ENCODE measurements at places on chromosomes 16 and 17.
A peak's percentile ranks its signal among the peaks of the same experiment; 100 is the strongest.

DNA sequence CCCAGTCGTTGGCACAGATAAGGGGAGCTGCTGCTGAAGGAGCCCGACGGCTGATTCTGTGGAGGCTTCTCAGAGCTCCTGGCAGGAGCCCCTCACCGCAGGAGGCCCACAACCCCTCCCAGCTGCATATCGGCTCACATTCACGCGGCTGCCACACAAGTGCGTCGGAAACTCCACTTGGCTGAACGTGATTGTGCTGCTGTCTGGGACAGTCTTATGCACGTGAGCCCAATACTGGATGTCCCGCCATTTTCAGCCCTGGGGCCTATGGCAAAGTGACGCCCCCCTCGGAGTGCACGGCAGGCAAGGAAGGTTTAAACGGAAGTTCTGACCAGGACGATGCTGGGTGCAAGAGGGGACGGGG, 8.7 kb upstream of the PITPNA start:
- no peak for DNase-seq

DNA sequence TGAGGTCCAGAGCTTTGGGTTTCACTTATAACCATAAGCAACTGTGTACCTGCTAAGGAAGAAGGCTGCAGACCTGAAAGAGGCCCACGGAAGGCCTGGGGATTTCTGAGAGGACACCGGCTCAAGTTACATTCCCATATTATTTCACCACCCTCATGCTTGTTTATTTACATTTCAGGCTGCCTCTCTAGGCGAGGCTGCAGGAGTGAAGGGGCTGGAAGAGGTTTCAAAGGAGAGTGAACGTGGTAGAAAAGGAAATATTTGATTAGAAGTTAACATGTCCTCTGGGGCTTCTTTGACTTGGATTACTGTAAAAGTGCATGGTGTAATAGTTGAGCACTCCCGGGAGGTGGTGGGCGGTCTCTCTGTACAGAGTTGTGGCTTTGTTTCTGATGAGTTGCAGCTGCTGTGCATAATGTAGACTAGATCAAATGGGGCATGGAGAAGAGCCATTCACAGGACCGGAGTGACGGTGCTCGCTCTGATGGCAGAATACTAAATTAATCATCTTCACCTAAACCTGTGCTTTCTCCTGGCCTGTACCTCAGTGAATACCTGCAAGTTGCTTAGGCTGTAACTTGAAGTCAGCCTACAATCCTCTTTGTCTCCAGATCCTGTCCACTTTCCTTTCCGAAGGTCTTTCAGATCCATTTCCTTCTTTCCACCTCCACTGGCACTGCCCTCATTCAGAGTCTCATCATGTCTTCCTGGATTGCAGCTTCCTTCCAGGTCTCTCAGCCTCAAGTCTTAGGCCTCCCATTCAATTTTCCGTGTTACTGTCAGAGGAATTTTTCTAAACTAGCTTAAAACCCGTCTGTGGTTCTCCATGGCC, 1.9 kb upstream of the CPD start:
- DNase-seq: peak; percentile 71

DNA sequence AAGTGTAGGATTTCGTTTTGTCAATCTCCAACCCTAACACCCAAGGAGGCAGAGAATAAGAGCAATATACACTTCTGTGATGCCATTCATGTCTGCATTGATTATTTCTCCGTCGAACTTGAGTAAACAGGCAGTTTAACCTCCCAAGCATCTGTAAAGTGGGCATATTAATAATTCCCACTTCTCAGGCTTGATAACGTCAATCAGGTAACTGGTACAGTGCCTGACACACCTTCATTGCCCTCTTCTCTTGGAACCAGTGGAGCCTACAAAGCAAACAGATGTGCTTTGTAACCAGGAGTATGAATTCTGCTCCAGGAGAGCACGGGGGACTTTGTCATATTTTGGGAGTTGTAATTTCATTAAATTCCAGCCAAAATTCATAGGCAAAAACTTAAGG, 32.5 kb upstream of the PLCG2 start:
- DNase-seq: no peak

GRCh38 chr16:89737341-89738071, 16.2 kb downstream of the ZNF276 start:
- peak; percentile 53 for DNase-seq

DNA sequence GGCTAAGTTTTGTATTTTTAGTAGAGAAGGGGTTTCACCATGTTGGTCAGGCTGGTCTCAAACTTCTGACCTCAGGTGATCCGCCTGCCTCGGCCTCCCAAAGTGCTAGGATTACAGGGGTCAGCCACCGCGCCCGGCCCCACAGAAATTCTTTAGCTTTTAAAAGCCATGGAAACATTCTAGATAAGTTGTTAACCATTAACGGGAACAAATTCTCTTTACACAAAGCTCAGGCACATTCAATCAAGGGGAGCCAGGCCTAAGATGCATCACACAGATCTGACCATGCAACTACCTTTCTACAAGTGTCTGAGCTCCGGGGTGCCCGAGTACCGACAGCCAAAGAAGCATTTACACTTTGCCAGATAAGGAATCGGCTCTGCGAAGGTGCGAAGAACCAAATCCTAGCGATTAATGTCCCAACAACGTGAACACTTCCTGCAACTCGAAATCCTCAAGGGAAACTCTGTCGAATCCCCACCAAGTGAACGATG, 1.0 kb downstream of the EMC8 start:
- no peak for DNase-seq

DNA sequence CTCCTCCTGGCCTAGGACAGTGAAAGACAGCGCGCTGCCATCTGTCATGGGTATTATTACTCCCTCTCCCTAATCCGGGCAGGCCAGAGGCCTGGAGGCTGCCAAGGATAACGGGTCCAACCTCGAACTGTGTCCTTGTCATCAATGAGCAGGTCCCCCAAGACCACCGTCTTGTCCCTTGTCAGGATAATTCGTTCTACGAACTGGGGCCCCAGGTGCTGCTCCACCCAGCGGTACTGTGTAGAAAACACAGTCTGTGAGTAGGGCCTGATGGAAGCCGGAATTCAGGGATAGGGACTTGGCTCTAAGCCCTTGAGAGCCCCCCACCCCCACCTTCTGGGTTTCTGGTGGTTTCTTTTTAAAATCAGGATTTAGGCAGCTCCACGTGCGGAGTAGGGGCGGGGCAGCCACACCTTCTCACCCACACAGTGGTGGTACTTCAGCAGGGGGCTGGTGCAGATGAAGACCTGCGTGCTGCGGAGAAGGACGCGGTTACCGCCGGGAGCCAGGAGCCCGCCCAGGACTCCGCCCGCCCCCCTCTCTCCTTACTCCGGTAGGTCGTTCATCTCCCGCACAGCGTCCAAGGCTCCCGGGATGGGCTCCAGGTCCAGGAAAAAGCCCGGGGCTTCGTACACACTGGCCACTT, 787 bp downstream of the NT5C start:
- DNase-seq: peak; percentile 48

- DNase-seq: no peak
These were observed 97.3 kb downstream of the ANKRD11 start for GRCh38 chr16:89392881-89393737.

DNA sequence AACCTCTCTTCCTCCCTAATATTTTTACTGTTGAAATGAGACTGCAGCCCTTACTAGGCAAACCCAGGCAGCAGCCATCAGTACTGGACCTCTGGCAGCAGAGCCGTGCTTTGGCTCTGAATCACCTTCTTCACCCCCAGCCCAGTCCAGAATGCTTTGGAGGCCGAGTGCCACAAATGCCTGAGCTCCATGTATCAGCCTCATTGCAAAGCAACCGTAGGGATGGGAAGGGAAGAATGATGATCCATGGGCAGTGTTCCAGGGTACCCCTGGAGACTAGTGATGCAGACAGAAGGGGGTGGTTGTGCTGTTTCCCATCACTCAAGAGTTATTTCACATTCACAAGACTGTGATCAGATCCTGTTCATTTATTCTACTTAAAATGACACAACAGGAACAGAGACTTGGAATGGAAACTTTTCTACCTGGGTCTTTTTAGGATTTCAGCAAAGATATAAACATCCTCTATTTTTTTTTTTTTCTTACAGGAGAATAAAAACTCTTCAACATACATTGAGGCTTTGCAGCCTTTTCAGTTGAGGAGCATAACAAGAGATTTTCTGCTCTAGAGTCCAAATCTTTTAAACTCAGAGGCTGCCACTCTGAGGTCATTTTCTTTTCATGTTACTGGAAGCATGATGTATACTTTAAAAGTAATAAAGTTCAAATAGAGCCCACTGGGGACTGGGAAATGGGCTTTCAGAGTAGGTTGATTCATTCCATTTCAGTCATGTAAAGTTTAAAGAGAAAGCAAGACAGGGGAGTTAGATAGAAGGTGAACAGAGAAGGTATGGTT, 138.3 kb downstream of the KCNJ2 start:
- no peak for DNase-seq

GRCh38 chr17:2213291-2213960, 90.2 kb downstream of the SMG6 start:
- no peak for DNase-seq

GRCh38 chr17:29054835-29055234, 11.9 kb downstream of the PIPOX start:
- no peak for DNase-seq

DNA sequence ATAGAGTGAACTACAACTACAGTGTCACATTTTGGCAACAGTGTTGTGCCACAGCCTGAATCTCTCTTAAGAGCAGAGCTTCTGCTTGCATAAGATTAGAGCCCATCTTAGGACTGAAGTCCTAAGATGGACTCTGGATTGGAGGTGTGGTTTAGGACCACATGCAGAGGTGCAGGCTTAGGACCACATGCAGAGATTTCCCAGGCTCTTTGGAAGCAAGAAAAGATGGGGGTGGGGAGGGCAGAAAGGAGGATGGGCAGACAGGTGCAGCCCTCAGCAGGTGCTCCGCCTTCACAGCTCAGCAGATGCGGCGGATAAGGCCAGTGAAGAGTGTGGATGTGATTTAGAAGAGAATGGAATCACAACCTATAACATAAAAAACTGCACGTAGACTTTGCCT, 128.7 kb downstream of the TANGO6 start:
- no peak for DNase-seq

DNA sequence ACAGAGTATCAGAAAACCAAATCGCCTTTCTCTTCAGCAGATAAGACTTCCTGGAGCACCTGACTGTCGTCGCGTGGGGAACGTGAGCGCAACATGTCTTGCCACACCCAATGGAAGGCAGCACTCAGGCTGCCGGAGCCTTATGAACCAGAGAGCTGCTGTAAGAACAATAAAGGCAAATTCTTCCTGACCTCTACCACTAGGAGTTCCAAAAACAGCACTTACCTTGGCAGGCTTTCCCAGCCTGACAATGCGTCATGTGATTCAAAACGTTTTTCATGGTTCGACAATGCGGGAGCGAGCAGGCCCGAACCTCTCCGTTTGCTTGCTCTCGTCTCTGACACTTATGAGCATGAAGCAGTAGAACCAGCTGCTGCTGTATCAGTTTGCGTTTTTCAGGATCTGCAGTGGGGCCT, 75.8 kb upstream of the TRAP1 start:
- DNase-seq: no peak

DNA sequence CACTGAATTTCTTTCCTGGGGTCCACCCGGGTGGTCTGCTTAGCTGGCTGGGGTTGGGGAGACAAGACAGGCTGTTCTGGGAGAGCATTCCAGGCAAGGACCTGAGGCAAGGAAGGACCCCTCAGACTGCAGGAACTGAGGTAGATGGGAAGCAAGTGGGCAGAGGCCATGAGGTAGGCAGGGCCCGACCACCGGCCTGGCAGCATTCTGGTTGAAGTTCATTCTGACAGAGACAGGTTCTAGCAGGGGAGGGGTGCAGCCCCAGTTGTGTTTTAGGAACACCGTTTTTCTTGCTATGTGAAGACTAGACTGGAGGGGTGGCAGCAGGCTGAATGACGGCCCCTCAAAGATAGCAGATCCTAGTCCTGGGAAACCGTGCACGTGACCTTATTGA, 17.5 kb downstream of the B9D1 start:
- no peak for DNase-seq

DNA sequence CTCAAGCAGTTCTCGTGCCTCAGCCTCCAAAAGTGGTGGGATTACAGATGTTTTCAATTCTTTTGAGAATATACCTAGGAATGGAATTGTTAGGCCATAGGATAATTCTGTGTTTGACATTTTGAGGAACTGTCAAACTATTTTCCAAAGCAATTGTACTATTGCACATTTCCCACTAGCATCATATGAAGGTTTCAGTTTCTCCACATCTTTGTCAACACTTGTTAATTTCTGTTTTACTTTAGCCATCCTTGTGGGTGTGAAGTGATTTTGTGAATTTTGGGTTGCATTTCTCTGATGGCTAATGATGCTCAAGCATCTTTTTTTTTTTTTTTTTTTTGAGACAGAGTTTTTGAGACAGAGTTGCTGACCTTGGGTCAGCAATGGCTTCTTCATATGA, 6.2 kb downstream of the NT5M start:
- DNase-seq: no peak

- DNase-seq: no peak
These were observed 140.2 kb downstream of the MSI2 start for GRCh38 chr17:57396511-57396921.

DNA sequence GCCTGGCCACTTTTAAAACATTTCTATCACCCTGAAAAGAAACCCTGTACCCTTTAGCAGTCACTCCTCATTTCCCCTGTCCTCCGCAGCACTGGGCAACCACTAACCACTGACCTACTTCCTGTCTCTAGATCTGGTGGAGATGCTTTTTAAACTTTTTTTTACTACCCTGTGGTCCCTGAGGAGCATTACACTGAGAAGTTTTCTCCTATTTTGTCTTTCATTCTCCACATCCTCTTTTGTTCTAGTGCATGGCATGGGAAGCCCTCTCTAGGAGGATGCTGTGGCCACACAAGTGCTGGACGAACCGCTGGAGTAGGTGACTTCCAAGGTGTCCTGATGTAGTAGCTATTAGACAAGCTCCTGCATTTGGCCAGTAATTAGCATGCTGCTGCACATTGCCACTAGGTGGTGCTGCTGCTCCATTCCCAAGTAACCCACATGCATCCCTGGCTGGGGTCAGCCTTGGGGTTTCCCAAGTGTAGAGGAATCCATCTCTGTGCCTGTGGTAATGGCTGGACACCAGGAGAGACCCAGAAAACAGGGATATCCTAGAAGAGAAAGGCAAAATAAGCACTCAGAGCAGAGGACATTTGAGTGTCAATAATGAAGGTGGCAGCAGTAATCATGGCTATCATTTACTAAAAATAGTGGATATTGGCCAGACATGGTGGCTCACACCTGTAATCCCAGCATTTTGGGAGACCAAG, 143.8 kb upstream of the CRHR1 start:
- peak; percentile 77 for DNase-seq

GRCh38 chr16:4631444-4631843, 6.8 kb downstream of the MGRN1 start:
- no peak for DNase-seq

GRCh38 chr16:71441348-71442050, 355 bp downstream of the TLE7 start:
- DNase-seq: peak; percentile 14

Measured in stimulated activated CD4-positive, alpha-beta T cell treated with anti-CD3 and anti-CD28 coated beads, Interleukin-4, amount 100 ng/mL, for 24 hours (primary cell).